ENCODE measurements at places on chromosomes 1 and 21.
A peak's percentile ranks its signal among the peaks of the same experiment; 100 is the strongest.

DNA sequence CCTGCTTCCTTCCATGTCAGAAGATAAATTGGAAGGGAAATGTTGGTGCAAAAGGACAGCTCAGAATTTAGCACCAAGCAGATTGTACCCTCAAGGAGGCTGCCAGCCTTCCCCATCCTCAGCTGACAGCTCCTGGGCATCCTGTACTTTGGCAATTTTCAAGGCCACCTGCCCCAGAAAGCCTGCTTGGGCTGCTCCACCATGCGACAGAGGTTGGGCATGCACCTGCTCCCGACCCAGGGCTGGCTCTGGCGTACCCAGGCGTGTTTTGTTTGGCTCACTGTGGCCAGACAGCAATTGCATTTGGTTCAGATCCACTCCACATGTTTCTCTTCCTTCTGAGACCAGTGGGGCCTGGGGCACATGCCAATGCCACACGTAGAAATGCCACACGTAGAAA, 547.8 kb downstream of the NPHP4 start:
- DNase-seq, result no peak

GRCh38 chr21:28993293-28993629, 584 bp upstream of the LTN1 start:
- no peak for DNase-seq

DNA sequence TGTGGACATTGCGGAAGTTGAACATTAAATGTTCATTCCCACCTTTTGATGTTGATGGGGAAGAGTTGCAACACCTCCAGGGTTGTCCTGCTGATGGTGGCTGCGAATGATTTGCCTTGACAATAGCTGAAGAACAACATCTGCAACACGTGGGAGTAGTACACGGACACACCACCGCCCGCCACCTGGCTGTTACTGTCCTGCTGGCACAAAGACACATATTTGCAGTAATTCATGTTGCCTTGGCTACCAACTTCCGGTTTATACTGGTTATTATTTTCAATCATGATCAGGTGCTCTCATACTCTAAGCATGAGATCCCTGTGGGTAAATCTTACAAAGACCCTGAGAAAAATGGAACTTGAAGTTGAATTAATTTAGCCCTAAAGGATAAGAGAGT, 55.2 kb downstream of the UBR4 start:
- no peak for DNase-seq

DNA sequence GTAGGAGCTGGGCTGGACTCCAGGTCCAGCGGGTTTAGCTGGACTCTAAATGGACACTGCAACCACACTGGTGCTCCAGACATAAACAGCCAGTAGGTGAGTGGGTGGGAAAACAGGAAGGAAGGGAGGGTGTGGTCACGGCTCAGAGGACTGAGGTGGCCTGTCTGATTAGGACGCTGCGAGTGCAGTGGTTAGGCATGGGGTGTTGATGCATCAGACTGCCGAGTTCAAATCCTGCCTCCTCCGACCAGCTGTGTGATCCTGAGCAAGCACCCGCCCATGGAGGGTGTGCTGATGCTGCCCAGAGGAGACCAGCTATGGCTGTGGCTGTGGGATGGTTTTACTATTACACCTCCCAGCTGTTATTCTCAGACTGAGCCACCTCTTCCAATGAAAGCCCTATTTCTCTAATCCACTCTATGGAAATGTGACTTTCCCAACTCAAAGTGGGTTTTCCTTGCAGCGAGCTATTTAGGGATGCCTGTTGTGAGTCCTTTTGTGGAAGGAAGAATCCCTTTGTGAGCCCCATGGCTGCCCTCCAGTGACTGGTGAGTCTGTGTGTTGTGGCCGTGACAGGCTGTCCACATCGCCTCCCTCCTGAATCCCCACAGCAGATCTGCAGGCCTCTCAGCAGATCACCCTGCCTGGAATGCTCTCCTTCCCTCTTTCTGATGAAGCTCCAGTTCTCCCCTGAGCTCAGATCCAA, 56.6 kb upstream of the EDN2 start:
- no peak for DNase-seq

DNA sequence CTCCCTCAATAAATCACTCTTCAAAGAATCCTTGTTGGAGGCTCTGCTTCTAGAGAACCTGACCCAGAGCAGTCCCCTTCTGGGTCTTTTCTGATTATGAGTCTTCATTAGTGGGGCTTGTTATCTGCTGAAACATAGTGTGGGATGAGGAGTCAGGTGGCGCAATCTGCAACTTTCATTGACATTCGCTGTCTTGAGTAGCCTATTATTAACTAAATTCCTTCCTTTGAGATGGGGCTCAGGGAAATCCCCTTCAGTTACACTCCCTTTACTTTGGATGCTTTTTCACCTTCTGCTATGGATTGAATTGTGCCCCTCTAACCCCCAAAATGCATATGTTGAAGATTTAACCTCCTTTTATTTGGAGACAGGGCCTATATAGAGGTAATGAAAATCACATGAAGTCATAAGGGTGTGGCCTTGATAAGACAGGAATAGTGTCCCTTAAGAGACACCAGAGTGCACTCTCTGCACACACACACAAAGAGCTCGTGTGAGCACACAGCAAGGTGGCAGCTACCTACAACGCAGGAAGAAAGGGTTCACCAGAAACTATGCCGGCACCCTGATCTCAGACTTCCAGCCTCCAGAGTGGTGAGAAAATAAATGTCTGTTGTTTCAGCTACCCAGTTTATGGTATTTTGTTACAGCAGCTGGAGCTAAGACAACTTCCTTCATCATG, 19.5 kb downstream of the DIO1 start:
- DNase-seq, result no peak

- DNase-seq, result no peak
Observed at GRCh38 chr1:185442050-185442449, 125.0 kb upstream of the IVNS1ABP start.

DNA sequence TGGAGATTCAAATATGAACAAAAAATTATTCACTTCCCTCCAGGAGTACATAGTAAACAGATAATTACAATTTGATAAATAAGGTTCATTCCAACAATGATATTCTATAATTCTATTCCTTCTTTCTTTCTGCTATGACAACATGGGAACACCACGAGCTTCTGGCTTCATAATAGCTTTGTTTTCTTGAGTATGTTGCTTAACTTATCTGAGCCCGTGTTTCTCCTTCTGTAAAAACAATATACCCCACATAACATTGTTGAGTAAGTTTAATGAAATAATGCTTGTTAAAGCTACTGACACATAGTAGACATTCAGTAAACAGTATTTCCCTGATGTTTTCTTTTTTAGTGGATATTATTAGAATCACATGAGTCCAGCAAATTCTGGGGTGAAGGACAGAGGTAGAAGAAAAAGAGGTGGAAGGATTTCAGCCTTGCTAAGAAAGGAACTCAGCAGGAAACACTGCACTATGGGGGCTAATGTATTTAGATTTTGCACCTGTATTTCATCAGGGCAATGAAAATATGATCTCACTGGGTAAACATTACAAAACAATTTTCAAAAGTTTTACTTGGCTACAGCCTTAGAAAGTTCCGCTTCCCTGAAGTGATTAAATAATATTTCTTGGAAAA, 430.8 kb upstream of the C1orf87 start:
- DNase-seq, result no peak

DNA sequence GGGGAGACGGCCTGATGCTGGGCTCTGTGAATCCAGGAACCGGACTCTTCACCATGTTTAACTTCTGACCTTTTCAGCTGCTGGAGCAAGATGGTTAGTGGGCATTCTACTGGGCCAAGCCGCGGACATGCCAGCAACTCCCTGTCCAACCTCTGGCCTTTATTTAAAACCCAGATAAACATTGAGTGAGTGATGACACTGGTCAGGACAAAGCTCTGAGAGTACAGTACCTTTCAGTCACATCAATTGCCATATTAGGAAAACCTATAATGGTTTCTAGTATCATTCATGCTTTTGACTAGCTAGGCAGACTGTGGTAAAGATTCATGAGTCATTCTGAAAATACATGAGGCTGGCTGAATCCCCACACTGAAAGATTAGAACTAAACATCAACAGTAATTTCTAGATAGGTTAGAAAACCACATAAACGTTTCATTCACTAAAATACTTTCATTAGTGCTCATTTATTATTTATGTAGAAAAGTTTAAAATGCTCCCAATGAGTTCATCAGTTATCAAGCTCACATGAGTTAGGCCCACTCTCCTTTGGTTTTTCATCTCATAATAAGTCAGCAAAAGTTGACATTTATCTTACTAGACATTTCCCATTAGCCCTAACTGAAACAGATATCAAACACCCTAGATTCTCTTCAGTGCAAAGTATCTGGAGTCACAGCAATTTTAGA, 7.1 kb upstream of the ACTA1 start:
- DNase-seq, result no peak

DNA sequence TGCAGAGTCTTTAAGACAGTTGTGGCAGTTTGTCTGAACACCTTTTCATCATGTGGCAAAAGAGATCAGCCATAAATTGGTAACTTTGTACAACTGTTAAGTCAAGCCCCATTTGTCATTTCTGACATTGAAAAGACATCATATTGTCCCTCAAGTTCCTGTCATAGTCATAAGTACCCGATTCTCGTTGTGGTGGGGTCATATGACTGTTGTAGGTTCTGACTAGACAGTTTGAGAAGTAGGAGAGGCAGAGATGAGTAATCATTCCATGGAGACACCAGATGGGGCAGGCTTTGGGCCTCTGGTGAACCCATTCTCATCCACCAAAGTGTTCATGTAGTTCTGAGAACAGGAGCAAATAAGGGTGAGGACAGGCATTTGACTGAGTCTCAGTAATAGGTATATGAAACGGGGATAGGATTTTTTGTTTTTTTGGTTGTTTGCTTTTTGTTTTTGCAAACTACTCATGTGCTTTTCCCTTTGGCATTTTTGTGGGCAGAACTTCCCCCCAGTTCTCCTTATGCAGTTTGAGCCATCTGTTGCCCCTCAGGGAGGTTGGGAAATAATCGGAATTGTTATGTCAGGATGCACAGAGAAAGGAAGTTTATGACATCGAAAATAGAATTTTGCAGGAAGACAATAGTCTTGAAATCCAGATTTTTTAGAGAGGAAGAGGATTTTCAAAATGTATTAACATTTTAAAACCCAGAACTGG, 86.9 kb upstream of the KCNE2 start:
- DNase-seq, result no peak

- no peak for DNase-seq
Observed at GRCh38 chr1:226804907-226805759, 65.3 kb upstream of the PSEN2 start.

- DNase-seq, result no peak
Observed at GRCh38 chr1:201354901-201355295, 22.6 kb downstream of the TNNT2 start.

DNA sequence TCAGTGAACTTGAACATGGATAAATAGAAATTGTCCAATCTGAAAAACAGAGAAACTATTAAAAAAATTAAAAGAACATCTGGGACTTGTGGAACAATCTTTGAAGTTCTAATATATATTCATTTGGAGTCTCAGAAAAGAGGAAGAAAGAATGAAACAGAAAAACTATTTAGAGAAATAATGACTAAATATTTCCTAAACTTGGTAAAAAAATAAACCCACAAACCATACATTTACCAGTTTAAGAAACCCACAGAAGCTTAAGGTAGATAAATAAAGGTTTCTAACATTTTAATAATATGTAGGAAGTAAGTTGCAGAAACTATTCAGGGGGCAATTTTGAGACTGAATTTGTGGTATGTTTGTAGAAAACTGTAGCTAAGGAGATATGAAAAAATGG, 437.8 kb downstream of the PTBP2 start:
- no peak for DNase-seq

GRCh38 chr1:200035956-200036618, 8.6 kb downstream of the NR5A2 start:
- no peak for DNase-seq

DNA sequence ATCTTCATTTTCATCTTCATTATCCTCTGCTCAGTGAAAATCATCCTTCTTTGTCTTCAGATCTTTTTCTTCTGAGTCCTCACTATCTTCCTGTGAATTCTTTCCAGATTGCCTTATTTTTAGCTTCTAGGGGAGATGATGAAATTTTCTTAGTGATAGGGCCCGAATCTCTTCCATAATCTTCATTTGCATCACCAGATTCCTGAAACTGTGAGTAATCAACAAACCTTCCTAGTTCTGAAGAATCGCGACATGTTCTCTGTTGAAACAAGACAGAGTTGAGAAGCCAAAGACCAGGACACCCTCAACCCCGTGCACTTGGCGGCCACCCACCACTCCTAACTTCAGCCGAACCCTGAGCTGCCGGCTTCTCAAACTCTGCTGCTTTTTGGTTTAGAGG, 92.8 kb upstream of the CDC42BPA start:
- DNase-seq, result no peak

DNA sequence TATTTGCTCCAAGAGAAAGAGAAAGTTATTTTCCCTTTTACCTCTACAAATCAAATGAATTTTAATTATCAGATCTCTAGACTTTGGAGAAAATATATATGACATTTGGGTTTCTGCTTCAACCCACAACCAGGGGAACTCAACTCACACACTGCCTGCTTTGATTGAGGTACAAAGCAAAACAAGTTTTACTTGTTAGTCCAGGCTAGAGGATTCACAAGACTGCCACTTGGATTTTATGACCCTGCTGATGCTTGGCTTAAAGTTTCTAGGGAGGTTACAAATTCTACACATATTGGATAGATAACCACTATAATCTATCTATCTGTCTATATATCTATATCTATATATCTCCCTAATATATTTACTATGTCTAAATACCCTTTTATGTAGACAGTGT, 467.3 kb upstream of the RGS18 start:
- no peak for DNase-seq

DNA sequence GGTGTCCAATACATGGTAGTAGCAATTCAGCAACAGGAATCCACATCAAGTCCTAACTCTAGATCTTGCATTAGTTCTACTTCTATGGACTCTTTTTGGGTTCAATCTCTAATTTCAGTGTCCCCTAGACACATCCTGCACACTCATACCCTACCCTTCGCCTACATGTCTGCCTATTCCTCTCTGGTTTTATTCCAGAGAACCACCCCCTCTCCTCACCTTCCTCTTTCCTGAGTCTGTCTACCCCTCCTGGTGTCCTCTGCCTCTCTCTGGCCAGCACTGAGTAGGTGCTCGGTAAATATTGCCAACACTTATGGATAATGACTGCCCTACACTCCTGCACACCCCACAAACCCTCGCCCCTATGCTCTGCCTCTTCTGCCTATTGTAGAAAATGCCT, 9.5 kb downstream of the TAL1 start:
- DNase-seq, result no peak

- no peak for DNase-seq
Observed at GRCh38 chr1:9929431-9930385, 13.5 kb downstream of the LZIC start.

- peak; percentile 26 for DNase-seq
Observed at GRCh38 chr1:239308701-239309333, 77.6 kb upstream of the CHRM3 start.

GRCh38 chr21:42663860-42664535, 10.6 kb downstream of the PDE9A start:
- no peak for DNase-seq

- DNase-seq, result no peak
Observed at GRCh38 chr1:159015440-159015909, 5.8 kb downstream of the IFI16 start.
